ENCODE measurements at places on chromosomes 3 and 15.

- DNase-seq, result peak; percentile 34
Measured at GRCh38 chr15:90097475-90097874, 4.8 kb downstream of the IDH2 start.

GRCh38 chr15:62104846-62105245, 38.1 kb downstream of the C2CD4A start:
- no peak for DNase-seq

- no peak for DNase-seq
Measured at GRCh38 chr3:63278171-63279004, at the start of gene SYNPR. TSS of gene SYNPR (plus strand) at chr3:63278308.

- peak; percentile 79 for DNase-seq
Measured at GRCh38 chr15:45458746-45459403, 63.7 kb downstream of the SLC30A4 start.

GRCh38 chr3:63232764-63233396, 45.2 kb upstream of the SYNPR start:
- DNase-seq, result no peak

DNA sequence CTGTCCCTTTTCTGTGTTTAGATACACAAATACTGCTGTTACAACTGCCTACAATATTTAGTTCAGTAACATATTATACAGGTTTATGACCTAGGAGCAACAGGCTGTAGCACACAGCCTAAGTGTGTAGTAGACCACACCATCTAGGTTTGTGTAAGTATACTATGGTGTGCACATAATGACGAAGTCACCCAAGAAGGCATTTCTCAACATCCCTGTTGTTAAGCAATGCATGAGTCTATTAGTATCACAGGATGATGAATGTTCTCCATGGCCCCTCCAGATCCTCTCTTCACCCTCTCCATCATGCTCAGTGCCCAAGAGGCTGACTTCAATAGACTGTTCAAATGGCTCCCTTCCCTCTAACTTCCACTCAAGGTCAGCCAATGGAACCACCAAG, 14.6 kb upstream of the SEC62 start:
- no peak for DNase-seq

- no peak for DNase-seq
Measured at GRCh38 chr3:3516384-3516783, 282.8 kb upstream of the LRRN1 start.

DNA sequence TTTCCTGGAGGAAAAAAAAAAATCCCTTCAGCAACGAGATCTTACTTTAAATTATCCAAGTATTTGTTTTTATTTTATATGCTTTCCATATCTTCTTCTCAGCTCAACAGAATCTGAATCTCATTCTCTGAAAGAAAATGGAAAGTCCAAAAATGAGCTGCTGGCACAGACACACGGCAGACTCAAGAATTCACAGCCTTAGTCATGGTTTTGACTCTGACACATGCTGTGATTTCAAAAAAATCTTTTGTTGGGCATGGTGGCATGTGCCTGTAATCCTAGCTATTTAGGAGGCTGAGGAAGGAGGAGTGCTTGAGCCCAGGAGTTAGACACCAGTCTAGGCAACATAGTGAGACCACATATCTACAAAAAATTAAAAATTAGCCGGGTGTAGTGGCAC, 565.0 kb downstream of the MAGI1 start:
- no peak for DNase-seq

DNA sequence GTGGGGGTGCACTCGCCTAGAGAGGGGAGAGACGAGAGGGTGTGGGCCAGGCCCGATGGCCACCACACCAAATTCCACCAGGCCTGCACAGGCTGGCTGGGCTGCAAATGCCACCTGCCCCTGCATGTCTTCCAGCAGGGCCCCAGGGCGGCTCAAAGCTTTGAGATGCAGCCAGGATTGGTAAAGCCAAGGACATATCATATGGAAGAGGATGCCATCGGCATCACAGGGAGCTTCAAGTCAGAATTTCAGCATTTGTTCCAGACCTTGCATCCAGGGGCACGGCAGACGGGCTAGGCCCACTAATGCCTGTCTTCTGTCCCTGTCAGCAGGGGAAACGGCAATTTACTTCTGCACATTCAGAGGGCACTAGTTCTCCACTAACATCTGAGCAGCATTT, 97.8 kb downstream of the NUP210 start:
- DNase-seq, result no peak

DNA sequence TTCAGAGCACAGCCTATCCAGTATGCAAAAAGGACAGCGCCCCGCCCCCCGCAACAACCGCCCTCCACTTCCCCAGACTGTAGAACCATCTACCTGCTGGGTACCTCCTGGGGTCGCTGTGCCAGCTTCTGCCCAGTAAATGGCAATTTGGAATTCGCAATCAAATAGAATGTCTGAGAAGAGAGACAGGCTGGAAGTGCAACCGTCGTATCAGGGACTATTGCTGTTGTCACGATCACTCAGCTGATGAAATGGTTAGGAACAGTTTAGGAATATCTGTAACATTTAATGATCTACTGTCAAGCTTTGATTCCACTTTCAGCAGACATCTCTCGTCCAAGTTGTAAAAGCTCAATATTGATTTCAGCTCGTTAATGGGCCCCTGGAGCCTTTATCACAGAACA, 13.3 kb upstream of the PARL start:
- DNase-seq, result no peak

- no peak for DNase-seq
Measured at GRCh38 chr3:54771050-54771449, 156.8 kb downstream of the LRTM1 start.

- no peak for DNase-seq
Measured at GRCh38 chr3:171687581-171687980, 122.7 kb downstream of the PLD1 start.

GRCh38 chr3:197505796-197506548, 49.8 kb downstream of the BDH1 start:
- DNase-seq, result no peak

DNA sequence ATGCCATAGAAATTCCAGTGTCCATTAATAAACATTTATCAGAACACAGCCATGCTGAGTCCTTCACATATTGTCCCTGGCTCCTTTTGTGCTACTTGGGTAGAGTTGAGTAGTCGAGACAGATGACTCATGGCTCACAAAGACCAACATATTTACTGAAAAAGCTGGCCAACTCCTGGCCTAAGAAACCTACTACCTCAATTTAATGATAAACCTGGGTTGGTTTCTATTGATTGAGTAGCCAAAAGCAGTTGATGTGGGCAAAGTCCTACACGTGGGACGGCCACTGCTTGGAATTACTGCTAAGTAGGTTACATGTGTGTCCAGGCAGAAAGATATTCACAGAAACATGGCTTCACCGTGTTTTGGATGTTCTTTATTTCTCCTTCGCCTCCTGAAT, 402.2 kb downstream of the NR2F2 start:
- no peak for DNase-seq

GRCh38 chr3:7204848-7205156, 343.9 kb downstream of the GRM7 start:
- DNase-seq, result no peak

DNA sequence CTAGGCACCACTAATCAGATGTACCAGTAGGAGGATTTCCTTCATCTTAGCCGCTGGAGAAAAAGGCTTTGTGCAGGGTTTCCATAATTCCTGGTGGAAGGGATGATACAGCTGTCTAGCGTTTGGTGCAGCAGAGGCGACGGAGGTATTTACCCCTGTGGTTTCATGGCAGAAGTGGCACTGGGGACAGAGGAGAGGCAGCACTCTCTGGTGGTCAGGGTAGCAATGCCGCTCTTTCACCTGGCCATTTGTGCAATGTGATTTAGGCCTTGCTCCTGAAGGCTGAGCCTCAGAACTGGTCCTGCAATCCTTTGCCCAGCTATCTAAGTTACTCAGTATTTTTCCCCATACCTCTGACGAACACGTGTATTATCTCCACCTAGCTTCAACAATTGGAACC, 47.1 kb upstream of the BNIP2 start:
- no peak for DNase-seq

DNA sequence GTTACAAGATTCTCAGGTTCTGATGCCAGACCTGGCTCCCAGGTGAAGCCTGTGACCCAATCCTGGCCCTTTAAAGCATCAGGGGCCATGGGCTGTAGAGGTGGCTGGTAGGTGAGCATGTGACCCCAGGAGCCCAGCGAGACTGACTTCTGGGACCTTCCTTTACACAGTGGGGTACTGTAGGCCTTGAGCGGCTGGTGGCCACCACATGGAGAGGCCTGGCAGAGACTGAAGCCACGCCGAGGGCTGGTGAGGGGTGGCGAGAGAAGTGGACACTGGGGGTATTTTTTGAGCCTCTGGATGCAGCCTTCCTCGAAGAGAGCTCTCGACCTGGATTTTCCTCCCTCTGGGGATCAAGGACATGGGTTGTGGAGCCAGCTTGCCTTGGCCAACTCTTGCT, 71.2 kb upstream of the ITGA11 start:
- no peak for DNase-seq

GRCh38 chr3:191502583-191502982, 41.6 kb downstream of the PYDC2 start:
- DNase-seq, result no peak

DNA sequence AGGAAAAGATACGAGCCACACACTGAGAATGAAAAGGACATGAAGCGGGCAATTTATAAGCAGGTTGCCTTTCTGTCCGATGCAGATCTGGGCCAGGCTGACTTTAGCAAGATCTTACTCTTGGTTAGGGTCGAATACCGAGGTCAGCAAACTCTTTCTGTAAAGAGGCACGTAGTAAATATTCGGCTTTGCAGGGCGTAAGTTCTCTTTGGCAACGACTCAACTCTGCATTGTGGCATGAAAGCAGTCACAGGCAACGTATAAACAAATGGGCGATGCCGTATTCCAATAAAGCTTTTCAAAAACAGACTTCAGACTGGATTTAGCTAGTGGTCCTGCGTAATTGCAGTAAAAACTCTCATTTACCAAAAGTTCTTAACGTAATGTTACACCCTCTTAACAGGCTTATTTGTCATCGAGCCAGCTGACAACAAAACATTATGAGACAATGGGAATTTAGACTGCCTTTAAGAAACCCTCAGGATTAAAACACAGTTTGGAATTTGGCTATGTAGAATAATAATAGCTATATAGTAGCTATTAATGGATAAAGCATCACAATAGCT, 13.1 kb upstream of the RPL35A start:
- DNase-seq, result no peak

- no peak for DNase-seq
Measured at GRCh38 chr15:98653686-98654085, 5.3 kb downstream of the IGF1R start.

GRCh38 chr3:182523836-182524235, 269.5 kb upstream of the ATP11B start:
- DNase-seq, result no peak

DNA sequence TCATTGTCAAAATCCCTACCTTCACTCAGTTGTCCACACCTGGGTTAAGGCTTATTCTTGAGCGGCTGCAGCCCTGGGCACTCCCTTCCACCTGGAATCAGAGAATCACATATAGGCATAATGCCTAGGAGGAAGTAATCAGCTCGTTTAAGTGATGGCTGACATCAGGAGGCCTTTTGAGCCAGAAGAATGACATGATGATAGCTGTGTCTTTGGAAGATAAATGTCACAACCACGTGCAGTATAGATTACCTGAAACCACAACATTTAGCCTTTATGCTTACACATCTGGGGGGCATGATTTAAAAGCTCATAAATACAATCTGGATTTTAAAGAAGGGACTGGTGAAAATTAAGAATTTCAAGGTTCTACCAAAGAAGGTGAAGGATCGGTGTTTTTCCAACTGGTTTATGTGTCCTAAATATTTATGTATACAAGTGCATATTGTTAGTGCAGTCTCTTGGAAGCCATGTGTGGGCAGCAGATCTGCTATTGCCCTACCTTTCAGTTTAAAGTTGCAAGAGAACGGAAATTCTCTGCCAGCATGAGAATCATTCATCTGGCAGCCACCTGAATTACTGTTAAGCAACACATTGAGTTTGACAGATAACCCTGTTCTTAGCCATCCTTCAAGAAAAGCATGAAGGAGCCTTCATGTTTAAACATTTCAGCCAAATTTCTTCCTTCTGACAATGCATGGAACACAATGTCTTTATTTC, 163.4 kb upstream of the NR2E3 start:
- no peak for DNase-seq

DNA sequence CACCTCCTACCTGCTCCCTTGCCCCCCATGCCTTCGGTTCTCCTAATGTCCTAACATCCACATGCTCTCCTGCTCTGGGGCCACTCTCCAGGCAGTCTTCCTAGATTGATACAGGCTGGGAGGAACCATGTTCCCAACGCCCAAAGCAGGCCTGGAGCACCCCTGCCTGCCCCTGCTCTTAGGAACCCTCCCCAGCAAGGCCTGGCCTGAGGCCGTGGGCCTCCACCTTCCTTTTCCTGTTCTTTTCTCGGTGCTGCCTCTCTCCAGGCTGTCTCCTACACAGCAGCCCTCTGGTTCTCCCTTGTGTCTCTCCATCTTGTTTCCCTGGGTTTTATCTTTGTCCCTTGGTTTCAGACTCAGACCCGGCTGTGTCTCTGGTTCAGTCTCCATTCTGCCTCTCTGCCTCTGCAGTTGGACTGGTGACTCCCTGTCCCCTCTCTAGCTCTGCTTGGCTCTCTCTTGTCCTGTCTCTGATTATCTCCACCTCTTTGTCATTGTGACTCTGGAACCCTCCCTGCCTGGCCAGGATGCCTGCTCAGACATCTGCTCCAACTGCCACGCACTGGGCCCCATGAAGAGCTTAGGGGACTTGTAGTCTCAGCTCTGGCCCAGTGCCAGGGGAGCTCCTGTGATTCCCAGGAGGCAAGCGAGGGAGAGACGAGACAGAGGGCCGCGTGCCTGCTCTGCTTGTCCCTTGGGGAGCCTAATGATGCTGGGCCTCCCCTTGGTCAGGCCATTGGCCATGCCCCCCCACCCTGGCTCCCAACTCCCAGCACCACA, 26.0 kb upstream of the RPL29 start:
- no peak for DNase-seq
